Left cardiac atrium (tissue), 4 donors: ENCODE measurements at places on chromosomes 5 and 9.

- no peak for DNase-seq
Observed at GRCh38 chr5:168578006-168578405, 1.2 kb downstream of the PANK3 start.

DNA sequence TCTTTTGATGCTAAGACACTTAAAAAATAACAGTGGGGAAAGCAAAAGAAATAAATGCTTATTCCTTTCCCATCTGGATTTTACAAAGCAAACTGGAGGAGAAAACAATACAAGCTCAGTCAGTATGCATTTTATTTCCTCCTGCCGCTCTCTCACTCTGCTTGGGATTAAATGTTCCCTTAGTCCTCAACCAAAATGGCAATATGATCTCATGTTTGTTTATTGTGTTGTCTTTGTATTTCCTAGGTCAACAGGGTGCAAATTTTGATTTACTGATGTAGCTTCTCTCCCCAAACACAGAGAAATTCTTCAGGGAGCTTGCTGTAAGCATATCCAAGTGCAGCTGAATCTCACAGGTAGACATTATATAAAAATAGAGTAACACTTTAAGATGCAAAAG is 92.1 kb upstream of the ERBIN start:
- no peak for DNase-seq

DNA sequence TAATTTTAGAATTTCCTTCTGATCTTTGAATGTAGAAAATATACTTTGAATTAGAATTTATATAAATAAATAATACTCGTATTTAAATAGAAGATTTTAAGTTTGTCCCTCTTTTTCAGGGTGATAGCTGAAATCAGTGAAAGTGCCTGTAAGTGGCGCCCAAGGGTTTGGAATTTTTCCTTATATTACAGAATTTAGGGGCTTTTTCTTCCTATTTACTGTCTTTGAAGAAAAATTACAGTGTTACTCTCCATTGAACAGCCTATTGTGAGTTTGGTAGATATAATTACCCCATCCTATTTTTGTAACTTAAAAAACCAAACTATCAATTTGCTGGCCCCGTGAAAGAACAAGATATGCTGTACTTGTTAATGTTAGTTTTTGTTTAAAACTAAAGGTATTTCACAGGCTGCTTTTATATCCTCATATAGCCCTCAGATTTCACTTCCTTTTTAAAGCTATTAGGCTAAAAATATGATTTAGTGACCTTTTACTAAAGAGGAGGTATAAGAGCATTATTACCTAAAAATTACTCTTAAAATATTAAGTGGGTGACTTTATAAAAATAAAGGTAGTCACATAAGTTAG is 3.2 kb downstream of the MAP3K1 start:
- no peak for DNase-seq

DNA sequence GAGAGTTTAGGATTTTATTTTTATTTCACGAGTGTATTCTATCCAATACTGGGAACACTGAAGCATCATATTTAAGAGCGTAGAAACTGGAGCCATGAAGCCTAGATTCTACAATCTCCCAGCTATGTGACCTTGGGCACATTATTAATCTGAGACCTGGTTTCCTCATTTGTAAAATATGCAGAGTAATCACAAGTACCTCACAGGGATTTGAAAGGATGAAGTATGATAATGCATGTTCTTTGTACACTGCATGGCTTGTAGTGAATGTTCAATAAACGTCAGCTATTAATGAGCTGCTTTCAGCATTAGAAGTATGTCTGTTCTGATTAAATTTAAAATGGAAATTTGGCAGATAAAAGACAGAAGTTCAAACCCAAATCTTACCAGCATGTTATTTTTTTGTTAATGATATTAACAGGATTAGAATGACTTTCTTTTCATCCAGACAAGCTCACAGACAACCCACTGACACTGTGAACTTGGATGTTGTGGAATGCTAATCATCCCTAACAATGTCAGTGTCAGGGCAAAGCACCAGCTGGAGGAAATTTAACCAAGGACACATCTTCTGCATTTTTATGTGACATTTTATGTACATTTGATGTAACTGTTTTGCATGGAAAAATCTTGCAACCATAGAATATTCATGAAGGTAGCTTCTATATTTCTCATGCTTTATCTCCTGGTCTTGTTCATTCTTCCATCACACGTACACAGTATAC is 27.1 kb upstream of the CTXN3 start:
- DNase-seq = no peak

- DNase-seq = no peak
Observed at GRCh38 chr9:104118916-104119315, 24.8 kb downstream of the SMC2 start.

- no peak for DNase-seq
Observed at GRCh38 chr5:124264499-124264898, 481.9 kb downstream of the ZNF608 start.

- DNase-seq = no peak
Observed at GRCh38 chr9:122812736-122813135, 12.8 kb downstream of the OR1K1 start.

- peak; percentile 61 for DNase-seq
Observed at GRCh38 chr9:20884985-20885593, 146.4 kb downstream of the HACD4 start.

- no peak for DNase-seq
Observed at GRCh38 chr9:122791872-122792669, 3.3 kb downstream of the OR5C1 start.

DNA sequence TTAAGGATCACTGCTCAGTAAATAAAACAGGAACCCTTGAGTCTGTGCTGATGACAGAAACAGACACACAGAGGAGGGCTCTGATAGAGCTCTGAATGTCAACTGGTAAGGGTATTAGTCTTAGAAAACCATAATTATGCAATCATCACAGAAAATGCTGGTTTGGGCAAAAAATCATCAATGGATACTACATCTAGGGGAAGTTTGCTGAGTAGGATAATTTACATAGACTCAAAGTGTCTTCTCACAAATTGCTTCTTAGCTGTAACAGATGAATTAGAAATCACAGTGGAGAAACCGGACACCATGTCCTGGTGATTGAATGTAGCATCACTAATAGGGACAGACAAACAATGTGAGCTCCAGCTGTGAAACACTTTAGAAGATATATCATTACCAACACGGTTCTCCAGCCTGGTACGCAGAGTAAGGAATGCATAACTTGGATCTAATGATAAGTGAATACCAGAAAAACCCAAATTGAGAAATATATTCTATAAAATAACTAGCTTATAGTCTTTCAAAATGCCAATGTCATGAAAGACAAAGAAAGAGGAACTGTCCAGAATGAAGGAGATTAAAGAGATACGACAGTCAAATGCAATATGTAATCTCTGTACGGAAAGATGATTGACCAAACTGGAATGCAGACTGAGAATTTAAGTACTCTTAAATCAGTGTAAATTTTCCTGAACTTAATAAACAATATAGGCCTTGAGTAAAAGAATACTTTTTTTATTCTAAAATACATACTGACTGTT is 17.3 kb downstream of the CHD1 start:
- DNase-seq = no peak

DNA sequence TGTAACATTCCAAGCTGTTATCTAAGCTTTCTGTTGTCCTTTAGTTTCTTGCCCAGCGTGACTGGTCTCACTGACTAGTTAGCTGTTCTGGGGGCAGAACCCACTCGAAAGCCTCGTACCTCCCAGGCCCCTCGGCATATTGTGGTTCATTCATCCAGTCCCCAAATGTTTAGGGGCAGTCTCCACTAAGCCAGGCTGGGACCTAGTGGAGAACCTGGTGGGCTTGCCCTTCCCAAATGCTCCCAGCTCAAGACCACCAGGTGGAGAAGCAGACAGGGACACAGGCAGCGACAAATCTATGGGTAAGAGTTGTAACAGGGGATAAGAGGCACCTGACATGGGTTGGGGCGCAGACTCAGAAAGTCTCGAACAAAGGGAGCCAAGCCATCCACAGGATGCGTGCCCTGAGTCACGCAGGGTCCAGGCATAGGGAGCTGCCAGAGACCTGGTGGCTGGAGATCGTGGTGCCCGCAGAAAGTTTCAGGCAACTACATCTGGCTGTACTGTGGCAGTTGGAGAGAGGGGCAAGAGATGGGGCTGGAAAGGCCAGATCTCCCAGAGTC is 851 bp upstream of the EEIG1 start:
- DNase-seq = no peak

DNA sequence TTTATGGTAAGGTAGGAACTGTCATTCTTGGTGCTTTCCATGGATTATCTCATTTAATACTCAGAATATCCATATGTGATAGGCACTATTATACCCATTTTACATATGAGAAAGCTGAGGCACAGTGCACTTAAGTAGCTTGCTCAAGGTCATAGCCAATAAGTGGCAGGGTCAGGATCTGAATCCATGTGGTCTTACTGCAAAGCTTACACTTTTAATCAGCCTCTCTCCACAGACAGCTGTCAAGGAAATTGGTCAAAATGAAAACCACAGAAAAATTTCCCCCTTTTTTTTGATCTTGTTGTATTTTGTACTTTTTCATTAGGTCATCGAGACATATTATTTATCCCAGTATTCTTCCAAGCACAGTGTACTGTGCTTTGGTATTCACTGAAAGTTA is 78.5 kb downstream of the ERCC6L2 start:
- no peak for DNase-seq

GRCh38 chr5:5373351-5373989 is 49.0 kb upstream of the ICE1 start:
- DNase-seq = no peak

DNA sequence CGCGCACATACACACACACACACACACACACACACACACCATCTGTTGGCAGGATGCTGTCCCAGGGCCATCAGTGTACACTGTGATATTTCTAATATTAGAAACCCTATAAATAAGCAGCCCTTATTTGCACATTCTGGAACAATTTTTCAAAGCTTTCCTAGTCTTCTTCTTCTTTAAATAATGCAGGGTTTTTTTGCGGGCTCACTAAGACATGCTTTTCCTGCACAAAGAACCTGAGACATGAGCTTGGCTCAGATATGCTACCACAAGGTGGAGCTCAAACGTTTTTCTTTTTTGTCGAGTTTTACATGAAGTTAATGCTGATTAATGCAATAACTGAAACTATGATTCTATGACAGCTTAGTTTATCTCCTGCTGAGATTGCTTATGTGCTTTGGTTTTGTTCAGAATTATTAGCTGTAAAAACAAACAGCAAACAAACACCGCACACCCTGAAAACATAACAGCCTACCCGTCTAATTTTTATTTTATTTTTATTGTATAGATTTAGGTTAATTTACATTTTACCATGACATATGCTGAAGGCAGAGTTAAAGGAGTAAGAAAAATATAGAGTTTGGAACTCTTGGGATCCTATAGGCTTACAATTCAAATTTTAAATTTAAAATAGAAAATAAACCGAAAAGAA is 95.8 kb downstream of the ALDH1A1 start:
- DNase-seq = no peak

DNA sequence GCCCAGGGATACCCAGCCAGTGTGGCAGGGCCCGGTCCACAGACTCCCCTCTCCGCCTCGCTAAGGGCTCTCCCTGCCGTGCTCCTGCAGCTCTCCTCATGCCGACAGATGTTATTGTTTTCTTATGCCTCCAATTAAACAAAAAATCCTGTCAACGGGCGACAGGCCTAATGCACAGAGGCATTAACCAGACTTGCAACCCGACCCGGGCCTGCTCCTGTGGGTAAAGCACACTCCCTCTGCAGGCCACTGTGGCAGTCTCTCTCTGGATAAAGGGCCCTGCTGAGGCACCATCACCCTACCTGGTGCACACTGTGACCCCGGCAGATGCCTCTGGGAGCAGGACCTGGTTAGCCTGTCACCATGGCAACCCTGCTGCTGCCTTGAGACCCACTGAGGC is 27.5 kb upstream of the HAND1 start:
- no peak for DNase-seq

- no peak for DNase-seq
Observed at GRCh38 chr5:143879646-143880045, 67.7 kb downstream of the HMHB1 start.

DNA sequence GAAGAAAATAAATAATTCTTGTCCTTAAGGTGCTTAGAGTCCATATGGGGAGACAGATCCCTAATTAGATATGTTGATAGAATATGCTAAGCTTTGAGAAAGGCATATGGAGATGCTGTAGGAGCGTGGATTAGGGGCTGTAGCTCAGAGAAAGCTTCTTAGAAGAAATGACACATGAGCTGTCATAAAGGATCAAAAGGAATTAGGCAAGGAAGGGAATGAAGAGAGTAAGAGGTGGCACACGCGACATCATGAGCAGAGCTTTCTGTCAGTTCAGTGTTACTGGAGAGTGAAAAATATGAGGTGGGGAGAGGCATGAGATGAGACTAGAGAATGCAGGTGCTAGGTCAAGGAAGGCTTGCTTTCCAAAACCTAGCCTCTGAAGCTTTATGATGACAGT is 118.6 kb downstream of the KIAA0825 start:
- DNase-seq = no peak

DNA sequence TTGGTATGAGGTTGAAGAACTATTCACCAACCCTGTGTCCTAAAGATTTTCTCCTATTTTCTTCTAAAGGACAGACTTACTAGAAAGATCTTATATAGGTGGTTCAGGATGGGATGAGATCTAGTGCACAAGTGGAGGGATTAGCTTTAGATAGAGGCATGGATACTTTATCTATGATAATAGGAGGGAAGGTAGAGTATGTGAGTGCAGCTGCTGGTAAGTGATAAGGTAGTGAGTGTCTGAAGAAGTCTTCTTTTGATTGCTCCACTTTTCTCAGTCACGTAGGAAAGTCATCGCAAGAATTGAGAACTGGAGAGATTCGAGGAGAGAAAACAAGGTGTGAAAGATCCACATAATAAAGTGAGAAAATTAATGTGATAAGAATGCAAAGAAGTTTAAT is 6.0 kb upstream of the NDUFS4 start:
- no peak for DNase-seq

DNA sequence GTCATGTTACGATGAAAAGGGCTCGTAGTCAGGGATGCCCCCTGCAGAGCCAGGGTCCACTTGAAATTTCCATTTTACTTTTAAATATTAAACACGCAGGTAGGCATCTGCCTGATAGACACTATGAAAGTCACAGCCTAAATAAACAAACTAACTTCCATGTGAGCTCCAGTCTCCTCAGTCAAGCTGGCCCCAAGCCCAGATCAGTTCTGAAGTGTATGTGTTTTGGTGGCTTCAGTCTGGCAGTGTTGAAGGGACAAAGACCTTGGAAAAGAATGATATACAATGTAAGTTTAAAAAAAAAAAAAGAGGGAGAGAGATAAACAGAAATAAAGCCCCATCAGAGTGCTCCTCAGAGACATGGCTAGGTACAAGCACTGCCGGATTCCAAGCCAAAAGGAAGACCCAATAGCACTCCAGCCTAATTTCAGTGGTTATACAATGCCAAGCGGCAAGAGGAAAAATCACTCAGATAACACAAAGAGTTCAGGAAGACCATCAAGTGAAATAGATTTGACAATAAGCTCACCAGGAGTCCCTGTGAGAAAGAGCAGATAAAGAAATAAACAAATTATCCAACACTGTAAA is 181.0 kb downstream of the BNC2 start:
- DNase-seq = peak; percentile 61

GRCh38 chr9:79621916-79622575 is 50.3 kb downstream of the TLE4 start:
- DNase-seq = no peak

DNA sequence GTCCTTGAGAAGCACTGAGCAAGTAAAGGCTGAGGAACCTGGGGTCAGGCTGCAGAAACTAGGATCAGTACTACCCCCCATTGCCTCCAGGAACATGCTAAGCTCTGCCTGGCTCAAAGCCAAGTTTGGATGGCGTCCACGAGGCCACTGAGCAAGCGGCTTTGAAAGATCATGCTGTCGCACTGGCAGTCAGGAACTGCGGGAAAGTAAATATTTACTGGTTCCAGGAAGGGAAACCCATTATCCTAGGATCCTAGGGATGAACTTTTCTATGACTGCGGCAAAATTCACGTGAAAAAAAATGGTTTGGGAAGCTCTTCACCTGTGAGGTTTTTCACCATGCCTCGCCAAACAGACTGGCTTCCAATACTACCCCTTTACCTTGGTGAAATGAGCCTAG is 75.3 kb upstream of the PJA2 start:
- peak; percentile 79 for DNase-seq
